ENCODE measurements at places on chromosomes 7 and 10.

DNA sequence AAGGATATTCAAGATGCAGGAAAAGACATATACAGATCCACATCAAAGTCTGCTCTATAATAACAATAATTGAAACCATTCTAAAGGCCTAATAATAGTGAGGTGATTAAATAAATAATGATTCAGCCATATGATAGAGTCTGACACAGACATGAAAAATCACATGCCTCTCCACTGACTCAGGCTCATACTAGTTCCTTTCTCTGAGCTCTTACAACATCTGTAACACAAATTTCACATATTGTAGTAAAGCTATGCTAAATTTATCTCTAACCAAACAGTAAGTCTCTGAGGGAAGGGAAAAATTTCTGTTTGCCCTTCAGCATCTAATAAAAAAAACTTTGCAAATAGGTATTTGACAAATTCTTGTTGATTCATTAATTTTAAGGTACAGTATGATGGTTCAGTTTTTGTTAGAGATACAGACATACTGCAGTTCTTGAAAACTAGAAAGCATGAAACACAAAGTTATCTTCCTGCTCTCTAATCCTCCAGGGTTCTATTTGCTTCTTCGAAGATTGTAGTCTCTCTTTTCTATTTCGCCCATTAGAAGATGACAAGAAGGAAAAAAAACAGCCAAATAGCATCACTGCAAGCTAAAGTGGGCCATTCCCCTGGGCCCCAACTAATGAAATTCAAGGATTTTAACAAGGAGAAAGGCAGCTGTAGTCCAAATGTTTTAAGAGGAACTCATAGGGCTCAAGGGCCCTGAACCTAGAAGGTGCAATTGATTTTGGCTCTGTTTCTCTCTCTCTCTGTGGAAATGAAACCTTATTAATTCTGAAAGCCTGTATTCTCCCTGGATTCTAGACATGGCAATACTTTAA, 53.9 kb downstream of the CUBN start:
- peak; percentile 94 for DNase-seq

DNA sequence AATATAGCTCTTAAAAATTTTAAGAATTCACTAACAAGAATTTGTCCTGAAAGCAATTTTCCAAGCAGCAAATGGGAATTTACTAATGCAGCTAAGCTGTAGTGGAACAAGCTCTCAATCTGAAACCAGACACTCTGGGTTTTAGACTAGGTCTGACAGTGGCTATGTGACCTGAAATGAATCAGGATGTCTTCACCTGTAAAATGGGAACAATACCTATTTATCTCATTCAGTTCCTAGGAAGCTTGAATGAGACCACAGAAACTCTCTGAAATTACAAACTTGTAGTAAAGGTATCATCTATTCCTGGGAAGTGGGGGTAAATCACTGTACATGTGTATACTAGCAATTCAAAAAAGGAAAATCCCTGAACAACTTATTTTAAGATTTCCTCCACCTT, 1.2 kb downstream of the DNAJC2 start:
- DNase-seq, result peak; percentile 2

GRCh38 chr7:45661302-45661995, 87.3 kb downstream of the ADCY1 start:
- DNase-seq, result no peak

GRCh38 chr10:822661-823367, 108.7 kb downstream of the LARP4B start:
- no peak for DNase-seq

DNA sequence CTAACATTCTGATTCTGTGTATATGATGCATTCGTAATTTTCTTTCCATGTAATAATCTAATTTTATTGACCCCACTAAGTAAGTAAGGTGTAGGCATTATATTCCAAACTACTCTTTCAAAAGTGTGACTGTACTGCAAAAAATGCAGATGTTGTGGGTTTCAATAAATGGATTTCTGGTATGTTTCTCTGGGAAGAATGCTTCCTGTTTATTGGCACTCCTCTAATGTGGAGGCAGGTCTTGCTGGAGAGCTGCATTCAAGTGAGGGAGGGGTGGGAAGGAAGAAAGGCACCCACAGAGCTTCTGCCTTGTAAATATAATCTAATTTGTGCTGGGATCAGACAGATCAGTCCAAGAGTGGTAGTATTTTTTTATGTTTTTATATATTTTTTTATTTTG, 23.9 kb downstream of the ST7 start:
- DNase-seq, result no peak

GRCh38 chr10:106997721-106998120, 166.8 kb downstream of the SORCS1 start:
- no peak for DNase-seq

- peak; percentile 79 for DNase-seq
Observed at GRCh38 chr7:30165590-30165989, 30.8 kb downstream of the MTURN start.
